ENCODE measurements at places on chromosomes 1 and 21.

- DNase-seq = no peak
These were observed 14.7 kb upstream of the TNFRSF8 start for GRCh38 chr1:12048372-12048771.

- DNase-seq = peak; percentile 76
These were observed 56.1 kb downstream of the HIVEP3 start for GRCh38 chr1:41862384-41863221.

DNA sequence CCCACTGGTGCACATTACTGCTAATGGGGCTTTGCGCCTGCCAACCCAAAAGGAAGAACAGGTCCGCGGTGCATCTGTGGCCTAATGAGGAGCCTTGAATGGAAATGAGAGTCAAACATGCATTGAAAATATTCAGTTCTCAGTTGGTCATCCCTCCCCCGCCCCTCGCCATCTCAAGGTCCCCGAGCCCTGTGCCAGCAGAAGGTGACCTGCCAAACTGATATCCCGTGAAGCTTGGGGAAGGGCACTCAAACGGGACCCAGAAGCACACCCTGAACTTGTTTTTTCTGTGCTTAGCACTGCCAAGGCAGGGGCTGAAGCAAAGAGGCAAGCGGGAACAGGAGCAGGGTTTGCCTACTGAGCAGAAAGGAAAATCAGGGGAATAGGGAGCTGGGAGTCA, 67.9 kb upstream of the ZNF648 start:
- DNase-seq = no peak

DNA sequence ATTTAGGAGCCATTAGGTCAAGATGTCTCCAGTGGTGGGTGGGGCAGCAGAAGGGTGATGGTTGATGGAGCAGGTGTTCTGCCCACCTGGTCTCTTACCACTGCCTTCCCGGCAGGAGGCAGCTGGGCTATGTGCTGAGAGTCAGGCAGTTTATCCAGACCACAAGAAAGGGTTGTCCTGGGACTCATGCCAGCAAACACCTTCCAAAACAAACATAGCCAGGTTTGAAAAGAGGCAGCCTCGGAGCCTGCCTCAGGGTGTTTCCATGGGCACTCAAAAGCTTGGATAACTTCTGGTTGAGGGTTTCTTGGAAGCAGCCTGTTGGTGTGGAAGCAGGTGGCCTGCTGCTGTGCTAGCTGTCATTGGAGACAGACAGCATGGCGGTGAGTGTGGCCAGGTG, 187.2 kb downstream of the PCP4 start:
- no peak for DNase-seq

DNA sequence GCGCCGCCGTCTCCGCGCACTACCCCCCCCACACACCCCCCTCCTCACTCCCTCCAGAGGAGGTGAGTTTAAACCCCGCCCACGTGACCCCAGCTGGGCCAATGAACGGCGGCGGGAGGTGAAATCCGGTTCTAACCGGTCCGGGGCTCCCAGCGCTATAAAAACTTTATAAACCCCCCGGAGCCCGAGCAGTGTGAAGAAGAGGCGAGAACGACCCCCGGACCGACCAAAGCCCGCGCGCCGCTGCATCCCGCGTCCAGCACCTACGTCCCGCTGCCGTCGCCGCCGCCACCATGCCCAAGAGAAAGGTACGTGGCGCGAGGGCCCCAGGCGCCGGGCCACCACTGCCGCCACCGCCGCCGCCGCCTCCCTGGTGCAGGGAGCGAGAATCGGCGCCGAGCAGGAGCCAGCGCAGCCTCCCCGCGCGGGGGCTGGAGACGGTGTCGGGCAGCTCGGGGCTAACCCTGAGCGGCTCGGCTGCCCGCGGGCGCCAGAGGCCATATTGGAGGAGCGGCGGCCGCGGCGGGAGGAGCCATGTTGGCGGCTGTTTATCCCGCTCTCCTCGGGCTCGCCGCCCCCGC, at the start of gene HMGN2:
TSS of gene HMGN2 (plus strand) at position 121 of the 581 bp plus-strand sequence. CDS start at position 294, 173 bp downstream.
- DNase-seq = peak; percentile 87

- no peak for DNase-seq
These were observed 107.6 kb downstream of the FASLG start for GRCh38 chr1:172766462-172766861.

- no peak for DNase-seq
These were observed 10.6 kb downstream of the RNF187 start for GRCh38 chr1:228497817-228498216.

- DNase-seq = no peak
These were observed 144.7 kb downstream of the RYR2 start for GRCh38 chr1:237186675-237187074.

All from AG08395 (cell line).